Gastroesophageal sphincter (tissue), 4 donors: ENCODE measurements at places on chromosomes 2 and 18. TPM values are rescaled to one million over a fixed set of nuclear protein-coding genes. Genes with fewer than 3 reads are reported as not detected.

Gene ITM2C
- total RNA-seq: 79.1 TPM

Gene COL5A2
- 94.6 TPM for total RNA-seq

Gene ONECUT2
- total RNA-seq: 0.12 TPM

Gene ITGA4
- 3.2 TPM for total RNA-seq

Gene L3MBTL4
- total RNA-seq: 7.0 TPM

Gene TCF7L1
- 5.4 TPM for total RNA-seq

Gene HOXD8
- 2.3 TPM for total RNA-seq

DNA sequence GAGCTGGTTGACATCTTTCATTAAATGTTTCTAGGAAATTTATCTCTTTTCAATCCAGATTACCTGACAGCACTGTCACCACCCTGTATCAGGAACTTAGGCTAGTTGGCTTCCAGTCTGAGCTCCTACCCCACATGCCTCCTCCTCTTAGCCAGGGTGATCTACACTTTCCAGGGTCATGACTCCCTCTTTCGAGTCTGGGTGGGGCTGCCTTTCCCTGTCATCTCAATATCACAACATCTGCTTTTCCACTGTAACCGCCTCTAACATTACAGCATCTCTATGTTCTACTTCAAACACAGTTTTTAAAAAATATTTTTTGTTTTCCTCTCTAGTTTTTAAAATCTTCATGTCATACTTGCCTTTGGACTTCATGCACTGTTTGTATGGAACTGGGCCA lies 129.2 kb downstream of the RBMS1 start:
- peak; percentile 57 for ATAC-seq

GRCh38 chr2:117190856-117191559 lies 623.5 kb upstream of the DDX18 start:
- ATAC-seq: no peak

DNA sequence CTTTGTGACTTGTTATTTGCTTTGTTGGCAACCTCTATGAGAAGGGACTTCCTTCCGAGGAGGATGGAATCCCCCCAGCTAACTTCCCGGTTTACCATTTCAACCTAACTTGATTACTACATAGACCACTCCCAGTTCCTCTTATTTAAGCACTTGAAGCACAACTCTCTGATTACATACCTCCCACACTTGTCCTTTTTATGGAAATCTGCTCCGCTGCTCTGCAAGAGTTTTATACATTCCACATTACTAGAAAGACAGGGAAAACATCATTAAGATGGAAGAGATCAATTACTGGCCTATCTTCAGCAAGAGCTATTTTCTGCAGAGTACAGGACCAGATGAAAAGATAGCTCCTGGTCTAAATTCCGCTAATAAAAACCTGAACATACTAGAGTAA lies 160.0 kb upstream of the PGAP1 start:
- ATAC-seq: no peak

GRCh38 chr18:54679318-54680149 lies 88.5 kb downstream of the DYNAP start:
- ATAC-seq: no peak

- ATAC-seq: no peak
Observed at GRCh38 chr18:36899289-36899688, 70.4 kb downstream of the KIAA1328 start.

DNA sequence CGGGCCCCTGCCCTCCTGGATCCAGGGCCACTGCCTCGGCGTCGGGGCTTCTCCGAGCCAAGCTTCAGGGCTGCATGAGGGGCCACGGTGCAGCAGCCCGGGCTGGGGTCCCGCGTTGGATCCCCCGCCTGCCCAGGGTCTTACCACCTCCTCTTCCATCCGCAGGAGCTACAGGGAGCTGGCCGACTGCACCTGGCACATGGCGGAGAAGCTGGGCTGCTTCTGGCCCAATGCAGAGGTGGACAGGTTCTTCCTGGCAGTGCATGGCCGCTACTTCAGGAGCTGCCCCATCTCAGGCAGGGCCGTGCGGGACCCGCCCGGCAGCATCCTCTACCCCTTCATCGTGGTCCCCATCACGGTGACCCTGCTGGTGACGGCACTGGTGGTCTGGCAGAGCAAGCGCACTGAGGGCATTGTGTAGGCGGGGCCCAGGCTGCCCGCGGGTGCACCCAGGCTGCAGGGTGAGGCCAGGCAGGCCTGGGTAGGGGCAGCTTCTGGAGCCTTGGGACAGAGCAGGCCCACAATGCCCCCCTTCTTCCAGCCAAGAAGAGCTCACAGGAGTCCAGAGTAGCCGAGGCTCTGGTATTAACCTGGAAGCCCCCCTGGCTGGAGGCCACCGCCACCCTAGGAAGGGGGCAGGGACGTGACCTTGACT lies 52.1 kb downstream of the RAMP1 start:
- ATAC-seq: no peak

DNA sequence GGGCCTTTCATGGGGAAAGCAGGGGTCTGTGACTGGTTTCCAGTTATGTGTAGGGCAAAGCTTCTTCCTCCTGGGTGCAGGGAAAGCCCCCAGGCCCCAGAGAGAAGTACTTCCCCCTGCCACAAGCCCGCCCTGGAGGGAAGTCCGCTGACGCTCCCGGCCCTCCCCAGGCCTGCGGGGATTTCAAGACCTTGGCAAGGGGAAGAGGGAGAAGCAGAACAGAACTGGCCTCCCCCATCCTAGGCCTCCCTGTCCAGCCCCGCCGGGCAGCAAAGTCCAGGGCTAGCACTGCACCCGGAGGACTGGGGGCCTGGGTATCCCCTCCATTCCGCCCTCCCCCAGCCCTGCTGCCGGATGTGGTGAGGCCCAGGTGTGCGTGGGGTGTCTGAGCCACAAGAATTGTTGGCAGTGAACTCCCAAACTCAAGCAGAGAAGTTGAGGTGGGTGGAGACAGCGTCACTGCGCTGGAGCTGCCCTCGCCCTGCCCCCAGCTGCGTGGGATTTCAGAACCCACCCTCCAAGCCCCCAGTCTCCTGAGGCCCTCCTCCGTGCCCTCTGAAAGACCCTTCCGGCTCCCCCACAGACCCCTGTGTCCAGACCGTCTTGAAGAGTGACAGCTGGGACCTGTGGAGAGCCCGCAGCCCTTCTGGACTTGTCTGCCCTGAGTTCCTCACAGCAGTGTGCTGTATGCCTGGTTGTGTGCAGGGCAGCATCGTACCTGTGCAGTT lies 1.1 kb upstream of the DUSP2 start:
- no peak for ATAC-seq

GRCh38 chr2:10438688-10439087 lies 9.4 kb downstream of the ODC1 start:
- no peak for ATAC-seq

GRCh38 chr2:84901593-84902120 lies 3.8 kb upstream of the TMSB10 start:
- ATAC-seq: no peak
